Suppressor macrophage treated with lipopolysaccharide for 4 hours (primary cell): ENCODE measurements at places on chromosomes 5 and 9.

- DNase-seq, result no peak
These were observed 114.8 kb downstream of the VAV2 start for GRCh38 chr9:133877327-133877726.

DNA sequence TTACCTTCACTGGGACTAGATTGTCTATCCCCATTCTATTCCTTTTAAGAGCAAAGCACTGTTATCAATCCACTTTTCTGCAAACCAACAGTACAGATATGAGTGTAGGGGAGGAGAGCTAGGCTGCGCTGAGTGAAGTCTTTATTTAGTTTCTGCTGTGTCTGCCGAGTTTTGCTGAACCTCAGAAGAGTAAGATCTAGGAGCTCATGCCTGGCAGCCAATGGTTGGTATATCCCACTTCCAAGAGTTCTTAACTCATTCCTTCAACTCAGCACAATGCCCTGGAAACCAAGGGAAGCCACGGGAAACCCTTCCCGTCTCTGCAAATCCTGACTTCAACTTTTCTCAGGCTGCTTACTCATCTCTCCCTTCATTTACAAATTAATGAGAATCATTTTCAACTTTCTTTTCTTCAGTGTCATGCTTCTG is 58.0 kb upstream of the JAK2 start:
- DNase-seq, result no peak

- DNase-seq, result peak; percentile 20
These were observed 19.4 kb downstream of the JAK2 start for GRCh38 chr9:5004481-5004880.

GRCh38 chr5:31107091-31107518 is 86.4 kb upstream of the CDH6 start:
- DNase-seq, result no peak

DNA sequence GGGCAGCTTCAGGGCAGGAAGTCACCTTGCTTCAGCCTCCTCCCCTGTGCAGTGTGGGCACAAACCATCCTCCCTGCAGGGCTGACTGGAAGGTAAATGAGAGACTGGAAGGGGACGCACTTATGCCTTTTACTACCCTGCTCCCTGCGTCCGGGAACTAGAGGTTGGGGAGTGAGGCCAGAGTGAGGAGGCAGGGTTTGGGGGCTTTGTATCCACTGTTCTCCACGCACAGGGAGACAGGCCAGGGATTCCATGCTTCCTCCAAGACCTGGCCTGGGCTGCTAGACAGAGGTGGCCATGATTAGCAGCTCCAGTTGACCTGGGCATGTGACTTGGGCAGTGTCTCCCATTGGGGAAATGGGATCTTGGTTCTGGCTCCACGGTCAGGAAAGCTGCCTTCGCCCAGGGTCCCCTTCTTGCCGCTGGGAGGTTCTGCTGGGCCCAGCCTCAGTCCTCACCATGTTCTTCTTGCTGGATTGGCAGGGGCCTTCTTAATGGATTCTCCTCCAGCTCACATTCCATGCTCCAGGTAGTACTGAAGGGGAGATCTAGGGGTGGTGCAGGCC is 37.0 kb upstream of the PSD2 start:
- no peak for DNase-seq

- DNase-seq, result no peak
These were observed 415.4 kb upstream of the SEMA6A start for GRCh38 chr5:116989995-116990394.

DNA sequence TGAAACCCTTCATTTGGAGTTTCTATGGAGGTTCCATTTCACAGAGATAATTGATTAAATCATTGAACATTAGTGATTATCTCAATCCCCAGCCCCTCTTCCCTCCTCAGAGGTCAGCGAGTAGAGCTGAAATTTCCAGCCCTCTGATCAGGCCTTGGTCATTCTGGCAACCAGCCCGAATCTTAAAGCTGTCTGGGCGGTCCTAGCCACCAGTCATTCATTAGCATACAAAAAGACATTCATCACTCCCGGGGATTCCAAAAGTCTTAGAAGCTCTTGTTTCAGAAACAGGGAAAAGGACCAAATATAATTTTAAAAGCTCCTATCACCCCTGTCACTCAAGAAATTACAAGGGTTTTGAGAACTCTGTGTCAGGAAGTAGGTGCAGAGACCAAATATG is 41.3 kb downstream of the ZNF474 start:
- no peak for DNase-seq

GRCh38 chr5:171801-172331 is 19.4 kb upstream of the LRRC14B start:
- no peak for DNase-seq

GRCh38 chr5:168427224-168427623 is 59.0 kb upstream of the RARS1 start:
- DNase-seq, result no peak

- DNase-seq, result no peak
These were observed 60.1 kb downstream of the BHMT start for GRCh38 chr5:79171635-79172245.

GRCh38 chr5:75513841-75514240 is 2.1 kb downstream of the POLK start:
- no peak for DNase-seq

DNA sequence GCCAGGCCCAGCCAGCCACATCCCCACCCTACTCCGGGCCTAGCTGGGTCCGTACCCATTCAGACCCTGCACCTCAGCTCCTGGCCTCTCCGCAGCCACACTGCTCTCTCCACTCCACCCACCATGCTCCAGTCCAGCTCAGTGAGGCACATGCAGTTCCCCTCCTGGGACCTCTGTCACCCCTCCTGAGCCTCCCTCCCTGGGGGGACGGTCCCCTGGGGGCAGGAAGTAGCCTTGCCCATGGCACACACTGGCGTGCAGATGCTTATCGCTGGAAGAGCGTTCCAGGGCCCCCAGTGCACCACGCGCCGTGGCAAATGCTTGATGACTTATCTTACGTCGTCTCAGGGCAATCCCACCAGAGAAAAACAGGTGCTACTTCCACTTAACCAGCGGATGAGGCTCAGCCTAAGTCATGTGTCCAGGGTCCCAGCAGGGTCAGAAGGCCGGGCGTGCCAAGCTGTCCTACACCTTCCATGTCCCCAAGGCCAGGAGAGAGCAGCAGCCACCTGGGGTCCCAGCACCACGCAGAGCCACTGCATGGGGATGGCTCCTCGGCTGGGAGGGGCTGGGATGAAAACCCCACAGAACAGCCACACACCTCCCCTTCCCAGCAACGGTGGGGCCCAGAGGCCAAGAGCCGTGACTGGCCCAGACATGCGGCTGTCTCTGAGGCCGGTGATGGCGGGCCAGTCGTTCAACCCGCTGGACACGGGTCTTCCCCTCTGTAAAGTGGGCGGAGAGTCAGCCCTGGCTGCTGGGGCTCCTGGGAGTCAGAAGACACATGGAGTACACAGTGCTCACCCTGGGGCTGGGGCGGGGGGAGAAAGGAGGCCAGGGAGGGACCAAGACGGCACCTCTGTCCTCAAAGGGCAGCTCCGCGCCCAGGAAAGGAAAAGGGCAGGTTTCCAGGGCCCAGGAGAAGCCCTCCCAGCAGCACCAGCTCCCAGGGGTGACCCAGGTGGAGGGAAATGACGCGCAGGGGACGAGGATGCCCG is 2.6 kb upstream of the CCDC187 start:
- no peak for DNase-seq

DNA sequence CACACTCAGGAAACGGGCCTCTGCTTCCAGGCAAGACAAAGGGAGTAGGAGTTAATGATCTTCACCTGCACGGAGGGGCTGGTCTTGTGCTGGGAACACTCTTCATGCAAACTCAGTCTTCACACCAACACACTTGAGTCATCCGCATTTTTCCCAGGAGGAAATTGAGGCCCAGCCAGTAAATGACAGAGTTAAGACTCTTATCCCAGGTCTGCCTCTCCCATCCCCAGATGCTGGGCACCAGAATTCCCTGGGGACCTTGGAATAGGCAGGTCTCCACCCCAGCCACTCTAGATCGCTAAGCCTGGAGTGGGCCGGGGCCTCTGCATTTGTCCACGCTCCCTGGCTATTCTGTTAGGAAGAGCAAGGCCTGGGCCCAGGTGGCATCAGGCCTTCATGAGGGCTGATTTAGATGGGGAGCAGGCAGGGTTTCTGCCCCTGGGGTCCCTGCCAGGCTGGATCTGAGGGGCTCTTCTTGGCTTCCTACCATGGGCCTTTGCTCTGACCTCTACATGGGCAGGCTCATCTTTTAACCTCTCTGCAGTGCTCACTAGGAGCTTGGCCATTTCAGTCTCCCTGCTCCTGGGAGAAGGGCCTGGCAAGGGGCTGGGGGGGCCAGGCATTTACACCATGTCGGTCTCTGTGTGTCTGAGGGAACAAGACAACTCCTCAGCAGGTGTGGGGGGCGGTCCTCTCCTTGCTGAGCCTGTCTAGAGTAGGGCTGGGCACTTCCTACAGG is 77.3 kb downstream of the AMBP start:
- no peak for DNase-seq

GRCh38 chr5:180665682-180666404 is 16.4 kb upstream of the FLT4 start:
- peak; percentile 5 for DNase-seq

DNA sequence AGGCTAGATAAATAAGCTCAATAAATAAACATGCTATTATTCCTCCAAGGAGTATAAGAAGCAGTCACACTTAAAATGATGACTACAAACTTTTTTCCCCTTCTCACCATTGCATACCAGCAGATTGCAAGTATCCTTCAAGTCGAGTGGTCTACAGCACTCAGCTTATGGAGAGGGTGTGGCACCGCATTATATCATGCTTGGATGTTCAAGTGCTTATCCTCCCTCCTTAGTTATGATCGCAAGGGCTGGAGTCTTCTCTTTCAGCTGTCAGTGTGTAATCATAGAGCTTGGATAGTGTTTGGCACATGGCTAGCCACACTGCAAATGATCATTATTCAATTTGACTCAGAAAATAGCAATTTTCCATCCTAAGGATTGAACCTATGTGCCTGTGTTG is 124.0 kb downstream of the CARTPT start:
- DNase-seq, result no peak

- no peak for DNase-seq
These were observed 244.3 kb upstream of the PUM3 start for GRCh38 chr9:3088219-3088618.

DNA sequence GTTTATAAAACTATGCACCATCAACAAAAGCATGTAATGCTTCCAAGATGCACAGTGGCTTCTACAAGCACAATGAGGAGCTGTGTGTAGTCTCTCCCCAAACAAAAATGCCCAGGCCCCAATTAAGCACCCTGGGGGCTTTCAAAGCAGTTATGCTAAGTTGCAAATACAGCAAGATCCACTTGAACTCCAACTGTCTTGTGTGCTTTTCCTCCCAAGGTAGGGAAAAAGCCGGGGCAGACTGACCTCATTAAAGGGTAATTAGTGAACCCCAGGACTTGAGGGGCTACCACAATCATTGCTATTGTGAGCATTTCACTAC is 13.1 kb downstream of the ZNF608 start:
- DNase-seq, result no peak

DNA sequence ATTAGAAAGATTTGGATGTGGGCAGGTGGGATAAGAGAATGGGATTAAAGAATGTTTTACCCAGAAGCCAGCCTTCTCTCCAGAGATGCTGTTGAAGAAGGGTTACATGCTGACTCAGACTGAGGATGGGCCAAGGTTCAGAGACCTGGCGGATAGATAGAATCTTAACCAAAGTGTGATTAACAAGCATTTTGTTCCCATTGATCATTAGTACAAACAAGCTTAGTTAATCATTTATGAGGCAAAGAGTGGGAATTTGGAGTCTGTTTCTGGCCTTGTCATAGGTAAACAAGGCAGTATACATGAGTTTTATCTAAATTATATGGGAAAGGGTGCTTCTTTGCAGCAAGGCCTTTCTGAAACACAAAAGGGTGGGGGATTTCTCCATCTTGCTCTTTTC is 20.8 kb upstream of the DTWD2 start:
- no peak for DNase-seq

DNA sequence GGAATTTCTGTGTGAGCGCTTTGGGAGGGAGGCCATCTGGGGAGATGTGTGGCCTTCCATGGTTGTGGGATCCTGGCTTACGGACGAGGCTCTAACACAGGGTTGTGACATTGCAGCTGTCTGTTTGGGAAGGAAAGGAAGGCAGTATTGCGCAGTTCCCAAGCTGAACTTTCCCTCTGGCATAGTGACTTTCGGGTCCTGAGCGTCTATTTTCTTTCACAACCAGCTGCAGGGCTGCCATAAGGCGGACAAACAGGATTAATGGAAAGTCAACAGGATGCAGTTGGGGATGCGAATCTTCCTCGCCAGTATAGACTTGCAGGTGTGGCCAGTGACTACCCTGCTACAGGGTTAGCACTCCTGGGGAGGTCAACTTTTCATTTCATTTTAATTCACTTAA is 25.9 kb downstream of the CCT5 start:
- no peak for DNase-seq

DNA sequence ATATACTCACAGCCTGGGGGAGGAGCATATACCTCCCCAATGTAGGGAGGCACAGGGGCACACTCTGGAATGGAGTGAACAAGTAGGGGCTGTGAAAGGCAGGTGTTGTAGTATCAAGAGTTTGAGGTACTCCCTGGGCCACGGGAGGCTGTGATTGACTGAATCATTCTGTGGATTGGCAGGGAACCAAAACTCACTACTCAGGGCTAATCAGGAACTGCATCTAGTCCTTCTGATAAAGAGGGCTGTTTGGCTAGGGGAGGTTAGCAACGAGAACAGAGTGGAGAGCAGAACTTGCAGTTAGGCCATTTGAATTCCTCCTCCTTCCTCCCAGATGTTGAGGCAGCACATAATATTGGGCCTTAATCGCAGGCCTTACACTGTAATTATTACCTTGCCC is 369.2 kb upstream of the MPDZ start:
- no peak for DNase-seq

DNA sequence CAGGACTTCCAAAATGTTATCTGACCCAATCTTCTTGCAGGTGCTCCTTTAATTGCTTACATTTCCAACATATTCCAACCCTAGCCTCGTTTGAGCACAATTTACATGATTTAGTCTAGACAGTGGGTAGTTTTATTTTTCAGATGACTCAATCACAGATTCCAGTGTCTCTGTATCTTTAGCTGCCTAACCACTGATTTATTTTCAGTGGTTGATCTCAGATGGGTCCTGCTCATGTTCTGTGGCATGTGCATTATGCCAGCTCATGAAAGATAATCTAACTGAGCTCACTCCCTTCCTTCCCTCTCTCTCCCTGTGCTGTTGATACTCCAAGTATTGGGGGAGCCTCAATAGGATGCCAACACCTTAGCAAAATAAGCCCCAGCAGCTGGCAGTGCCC is 106.1 kb upstream of the ICE1 start:
- no peak for DNase-seq

GRCh38 chr9:16064771-16065170 is 511.9 kb downstream of the CCDC171 start:
- DNase-seq, result no peak
